ENCODE measurements at places on chromosomes 1 and 21. TPM values are rescaled to one million over a fixed set of nuclear protein-coding genes. Genes with fewer than 3 reads are reported as not detected.

- peak overlapping the region; percentile 25 for H3K4me3 ChIP-seq
- no peaks in the 10 kb centered on the region for H3K27me3 ChIP-seq
- peaks cover 35% of the 10 kb centered on the region for H3K4me1 ChIP-seq
- peak overlapping the region; percentile 60 for H3K27ac ChIP-seq
Measured at GRCh38 chr1:109906160-109906838, 4.3 kb upstream of the CSF1 start.

- no peaks in the 10 kb centered on the region for H3K27me3 ChIP-seq
- peak overlapping the region; percentile 22 for H3K4me3 ChIP-seq
- no peak overlapping the region for H3K27ac ChIP-seq
- H3K4me1 ChIP-seq, result peaks cover 17% of the 10 kb centered on the region
- peak; percentile 73 for DNase-seq
- H3K36me3 ChIP-seq, result no peaks in the 10 kb centered on the region
Measured at GRCh38 chr21:42923553-42924432, 1.6 kb downstream of the ERVH48-1 start.

GRCh38 chr1:112172294-112172882 lies 182.9 kb upstream of the KCND3 start:
- no peak overlapping the region for H3K27ac ChIP-seq
- no peaks in the 10 kb centered on the region for H3K27me3 ChIP-seq
- H3K4me3 ChIP-seq, result no peak overlapping the region
- DNase-seq, result no peak
- H3K36me3 ChIP-seq, result no peaks in the 10 kb centered on the region

GRCh38 chr1:150162862-150163706 lies 13.4 kb downstream of the PLEKHO1 start:
- H3K27me3 ChIP-seq, result no peaks in the 10 kb centered on the region
- no peak overlapping the region for H3K4me3 ChIP-seq
- H3K36me3 ChIP-seq, result peaks cover 6% of the 10 kb centered on the region

- DNase-seq, result no peak
- H3K27me3 ChIP-seq, result no peaks in the 10 kb centered on the region
- H3K4me3 ChIP-seq, result no peak overlapping the region
Measured at GRCh38 chr1:30609336-30609998, 113.9 kb downstream of the MATN1 start.

DNA sequence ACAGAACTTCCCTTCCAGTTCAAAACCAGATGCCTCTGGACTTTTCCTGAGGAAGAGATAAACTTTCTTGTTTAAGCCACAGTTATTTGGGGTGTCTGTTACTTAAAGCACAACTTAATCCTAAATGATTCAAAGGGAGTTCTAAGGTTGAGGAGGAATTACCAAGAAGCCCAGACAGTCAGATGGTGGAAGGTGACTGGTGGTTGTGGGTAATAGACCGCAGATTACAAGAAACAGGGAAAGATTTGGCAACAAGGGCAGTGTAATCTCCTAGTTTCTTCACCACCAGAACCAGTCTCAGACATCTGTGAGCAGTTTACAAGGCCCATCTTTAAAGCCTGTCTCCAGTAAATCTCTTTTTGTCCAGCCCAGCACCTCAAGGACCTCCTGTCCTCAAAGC lies 130.1 kb upstream of the CTTNBP2NL start:
- no peaks in the 10 kb centered on the region for H3K27me3 ChIP-seq
- no peak for DNase-seq
- H3K36me3 ChIP-seq, result no peaks in the 10 kb centered on the region
- H3K4me3 ChIP-seq, result no peak overlapping the region
- no peaks in the 10 kb centered on the region for H3K4me1 ChIP-seq

DNA sequence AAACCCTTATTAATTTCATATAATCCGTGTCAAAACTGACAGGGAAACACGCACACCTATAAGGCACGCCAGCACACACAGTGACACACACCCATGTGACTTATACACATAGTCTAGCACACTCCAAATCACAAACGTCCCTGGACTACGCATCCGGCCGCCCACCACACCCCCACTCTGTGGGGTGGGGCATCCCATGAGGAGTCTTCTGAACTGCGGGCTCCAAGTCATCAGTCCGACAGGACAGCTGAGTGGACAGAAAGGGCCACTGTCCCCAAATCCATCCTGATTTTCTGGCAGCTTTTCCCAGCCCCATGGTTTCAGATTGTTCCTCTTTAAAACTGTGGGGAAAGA lies 829 bp downstream of the PEA15 start:
- H3K4me3 ChIP-seq, result peak overlapping the region; percentile 77
- peak; percentile 58 for DNase-seq
- H3K36me3 ChIP-seq, result peaks cover 15% of the 10 kb centered on the region
- H3K27me3 ChIP-seq, result no peaks in the 10 kb centered on the region

GRCh38 chr1:10530281-10530740 lies 55.6 kb downstream of the PEX14 start:
- H3K27me3 ChIP-seq, result no peaks in the 10 kb centered on the region
- no peaks in the 10 kb centered on the region for H3K36me3 ChIP-seq
- no peaks in the 10 kb centered on the region for H3K4me1 ChIP-seq
- no peak overlapping the region for H3K27ac ChIP-seq

ARV1 gene
- 15.2 TPM for total RNA-seq

DNA sequence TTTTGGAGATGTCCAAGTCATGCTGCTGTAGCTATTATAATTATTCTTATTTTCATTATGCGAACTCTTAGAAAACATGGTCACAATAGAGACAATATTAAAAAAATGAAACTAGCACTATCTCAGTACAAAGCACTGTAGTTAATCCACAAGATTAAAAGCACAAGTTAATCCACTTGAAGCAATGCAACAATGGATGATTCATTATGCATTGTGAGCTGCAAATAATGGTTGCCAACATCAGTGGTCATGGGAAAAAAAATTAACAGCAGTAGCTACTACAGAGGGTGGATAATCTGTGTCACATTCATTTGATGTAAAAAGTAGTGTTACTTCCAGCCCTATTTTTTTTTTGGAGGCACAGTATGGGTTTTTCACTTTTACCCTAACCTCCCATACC lies 56.7 kb downstream of the DPT start:
- no peaks in the 10 kb centered on the region for H3K36me3 ChIP-seq
- no peak overlapping the region for H3K4me3 ChIP-seq
- DNase-seq, result no peak
- no peak overlapping the region for H3K27ac ChIP-seq
- H3K4me1 ChIP-seq, result no peaks in the 10 kb centered on the region

TNFRSF1B gene
- total RNA-seq, result 214 TPM

Measured in naive thymus-derived CD4-positive, alpha-beta T cell (primary cell).